Stimulated activated CD8-positive, alpha-beta memory T cell treated with anti-CD3 and anti-CD28 coated beads, Interleukin-4, amount 100 ng/mL, for 48 hours (primary cell): ENCODE measurements at places on chromosomes 16 and 17.

- no peak for DNase-seq
Observed at GRCh38 chr16:83051451-83051850, 424.7 kb downstream of the CDH13 start.

GRCh38 chr16:66568355-66568754 lies 2.1 kb downstream of the CMTM1 start:
- DNase-seq, result no peak

DNA sequence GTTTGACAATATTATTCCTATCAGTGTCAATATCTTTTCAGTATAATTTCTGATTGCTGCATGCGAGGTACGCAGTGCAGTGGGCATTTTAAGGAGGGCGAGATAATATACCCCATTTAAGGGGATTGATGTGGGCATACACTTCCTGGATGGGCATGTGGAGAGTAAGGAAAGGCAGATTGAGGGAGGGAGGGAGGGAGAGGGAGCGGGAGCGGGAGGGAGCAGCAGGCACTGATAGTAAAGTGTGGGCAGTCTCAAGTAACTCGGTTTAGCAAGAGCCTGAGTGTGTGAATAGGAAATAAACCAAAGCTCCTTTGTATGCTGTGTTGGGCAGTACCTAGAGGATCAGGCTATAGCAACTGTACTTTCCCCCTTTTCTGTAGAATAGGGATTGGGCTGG lies 5.1 kb downstream of the BPTF start:
- DNase-seq, result peak; percentile 10

DNA sequence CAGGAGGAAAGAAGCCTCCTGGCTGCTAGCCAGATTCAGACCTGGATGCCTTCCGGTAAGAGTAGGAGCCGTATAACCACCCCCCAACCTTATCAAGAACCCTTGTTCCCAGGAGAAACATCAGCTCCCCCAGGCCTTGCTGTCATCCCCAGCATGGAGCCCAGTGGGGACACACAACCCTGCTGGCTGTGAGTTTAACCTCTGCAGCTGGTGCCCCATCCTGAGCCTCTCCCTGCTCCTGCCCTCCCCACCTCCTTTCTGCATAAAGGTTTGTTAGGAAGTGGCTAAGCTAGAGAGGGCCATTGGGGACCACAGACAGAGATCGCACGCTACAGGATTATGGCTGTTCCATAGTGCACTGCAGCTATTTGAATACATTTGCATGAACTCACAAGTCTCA lies 55.5 kb upstream of the RPL38 start:
- DNase-seq, result no peak

- DNase-seq, result no peak
Observed at GRCh38 chr17:66498580-66498979, 196.2 kb downstream of the PRKCA start.

DNA sequence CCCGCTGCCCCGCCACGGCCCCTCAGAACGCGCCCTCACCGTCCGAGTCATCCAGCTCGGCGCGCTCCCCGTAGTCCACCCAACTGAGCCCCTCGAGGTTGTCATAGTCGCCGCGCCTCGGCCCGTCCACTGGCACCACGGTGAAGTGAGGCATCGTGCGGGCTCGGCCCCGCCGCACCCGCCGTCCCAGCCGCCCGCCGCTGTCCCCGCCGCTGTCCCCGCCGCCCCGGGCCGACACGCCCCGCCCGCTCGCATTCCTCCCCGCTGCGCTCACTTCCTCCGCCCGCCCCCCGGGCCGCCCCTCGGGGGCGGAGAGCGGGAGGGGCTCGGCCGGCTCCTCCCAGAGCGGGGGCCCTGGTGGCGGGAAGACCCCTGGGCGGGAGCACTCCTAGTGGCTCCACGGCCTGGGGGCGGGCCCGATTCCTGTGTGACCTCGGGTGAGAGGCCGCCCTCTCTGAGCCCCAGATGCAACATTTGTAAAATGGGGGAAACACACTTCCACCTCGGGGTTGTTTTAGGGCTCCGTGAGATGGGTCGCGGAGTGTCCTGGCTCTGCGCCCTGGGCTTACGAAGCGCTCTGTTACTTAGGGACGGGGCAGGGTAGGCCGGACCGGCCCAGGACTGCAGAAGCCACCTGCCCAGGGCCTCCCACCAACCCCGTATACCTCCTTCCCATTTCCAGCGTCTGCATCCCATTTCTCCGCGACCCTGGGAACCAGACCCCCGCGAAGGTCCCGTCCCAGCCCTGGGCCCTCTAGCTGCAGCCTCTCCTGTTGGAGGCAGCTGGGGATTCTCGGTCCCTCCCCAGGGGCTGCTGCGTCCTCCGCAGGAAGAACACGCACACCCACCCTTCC lies at the start of gene SLC12A4:
Gene SLC12A4 (minus strand): TSS at position 238 of the 854 bp plus-strand sequence. CDS start 84 bp downstream, at position 154.
- peak; percentile 94 for DNase-seq

DNA sequence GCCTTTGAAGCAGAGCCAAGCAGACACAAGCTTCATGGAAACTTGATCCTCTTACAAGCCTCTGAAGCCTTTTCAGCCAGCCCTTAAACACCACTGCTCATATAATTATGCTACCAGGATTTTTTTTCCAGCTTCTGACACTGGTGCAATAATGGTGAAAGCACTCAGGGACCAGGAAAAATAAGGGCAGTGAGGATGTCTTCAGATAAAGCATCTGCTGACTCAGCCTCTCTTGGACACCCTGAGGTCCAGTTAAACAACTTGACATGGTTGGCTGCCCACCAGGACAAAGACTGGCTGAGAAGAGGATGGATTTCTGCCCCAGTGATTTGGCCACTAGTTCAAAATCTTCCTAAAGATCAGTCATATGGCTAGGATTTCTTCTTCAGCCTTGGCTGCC lies 124.2 kb upstream of the N4BP1 start:
- no peak for DNase-seq

GRCh38 chr17:16433514-16433913 lies 18.1 kb downstream of the TRPV2 start:
- DNase-seq, result no peak

- DNase-seq, result no peak
Observed at GRCh38 chr16:83623892-83624291, 183.9 kb upstream of the HSBP1 start.

DNA sequence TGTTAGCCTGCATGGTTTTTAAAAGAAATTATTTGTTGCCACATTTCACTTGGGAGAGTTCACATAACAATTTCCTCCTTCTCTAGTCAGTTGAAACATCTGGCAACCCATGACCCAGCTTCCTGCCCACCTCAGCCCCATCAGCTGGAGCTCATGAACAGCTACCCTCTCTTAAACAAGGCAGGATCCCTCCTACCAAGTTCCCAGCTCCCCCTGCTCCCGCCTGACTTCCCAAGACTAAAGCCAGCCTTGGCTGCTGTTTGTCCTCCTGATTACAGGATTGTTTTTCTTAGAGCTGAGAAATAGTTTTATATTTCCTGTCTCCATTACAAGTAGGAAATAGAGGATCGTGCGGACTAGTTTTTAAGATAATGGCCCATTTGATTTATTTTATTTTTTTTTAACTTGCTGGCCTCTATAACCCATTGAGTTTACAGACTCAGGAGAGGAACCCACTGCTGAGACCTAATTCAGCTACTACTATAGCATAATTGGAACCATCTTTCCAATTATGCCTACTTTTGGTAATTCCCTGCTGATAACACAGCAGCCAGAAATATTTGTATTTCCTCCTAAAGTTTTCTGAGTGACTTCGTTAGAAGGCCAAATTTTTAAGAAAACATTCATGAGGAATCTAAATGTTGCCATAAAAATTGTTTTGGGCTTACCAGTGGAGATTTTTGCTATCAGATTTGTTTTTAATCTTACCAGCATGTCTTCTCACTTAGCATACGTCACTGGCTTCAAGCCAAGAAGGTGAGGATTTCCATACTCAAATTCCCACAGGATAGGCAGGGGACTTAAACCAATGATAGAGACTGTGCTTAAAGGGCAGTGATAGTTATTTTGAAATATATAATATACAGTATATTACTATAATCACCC lies 90.0 kb downstream of the ELAC2 start:
- DNase-seq, result no peak

DNA sequence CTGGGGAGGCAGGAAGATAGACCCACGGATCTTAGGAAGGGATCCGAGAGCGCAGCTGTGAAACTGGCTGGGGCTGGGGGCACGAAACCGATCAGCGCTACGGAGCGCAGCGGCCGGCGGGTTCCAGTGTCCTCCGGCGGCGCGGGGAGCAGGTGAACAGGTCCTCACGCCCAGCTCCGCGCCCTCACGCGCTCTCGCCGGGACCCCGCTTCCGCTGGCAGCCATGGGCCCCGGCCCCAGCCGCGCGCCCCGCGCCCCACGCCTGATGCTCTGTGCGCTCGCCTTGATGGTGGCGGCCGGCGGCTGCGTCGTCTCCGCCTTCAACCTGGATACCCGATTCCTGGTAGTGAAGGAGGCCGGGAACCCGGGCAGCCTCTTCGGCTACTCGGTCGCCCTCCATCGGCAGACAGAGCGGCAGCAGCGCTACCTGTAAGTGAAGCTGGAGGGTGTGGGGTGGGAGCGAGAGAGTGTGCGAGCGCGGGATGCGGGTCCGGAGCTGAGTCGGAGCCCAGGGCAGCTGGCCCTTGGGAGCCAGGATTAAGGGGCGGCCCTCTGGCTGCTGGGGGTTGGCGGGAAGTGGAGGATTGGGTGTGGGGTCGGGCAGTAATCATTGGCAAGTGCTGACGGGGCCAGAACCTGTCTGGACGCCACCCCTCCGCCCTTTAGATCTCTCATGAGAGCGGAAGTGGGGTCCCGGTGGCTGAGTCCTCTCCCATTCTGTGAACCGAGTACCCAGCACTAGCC lies 479 bp downstream of the ITGA3 start:
- peak; percentile 81 for DNase-seq

GRCh38 chr16:74298104-74298503 lies 1.5 kb downstream of the PSMD7 start:
- no peak for DNase-seq

DNA sequence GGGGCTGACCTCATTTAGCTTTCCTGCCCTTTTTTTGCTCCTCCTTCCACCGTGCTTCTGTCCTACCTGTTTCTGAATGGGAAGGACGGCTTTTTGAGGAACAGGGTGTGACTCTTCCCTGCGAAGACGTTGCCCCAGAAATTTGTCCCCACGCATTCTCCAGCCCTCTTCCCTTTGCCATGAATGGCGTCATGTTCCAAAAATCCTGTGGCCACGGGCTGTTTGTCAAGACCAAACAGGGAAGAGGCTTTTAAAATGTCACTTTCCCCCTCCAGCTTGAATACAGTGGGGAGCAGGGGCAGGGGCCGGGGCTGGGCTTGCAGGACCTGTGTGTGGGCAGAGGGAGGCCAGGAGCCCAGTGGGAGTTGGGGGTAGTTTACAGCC lies 13.9 kb downstream of the MPRIP start:
- DNase-seq, result no peak

DNA sequence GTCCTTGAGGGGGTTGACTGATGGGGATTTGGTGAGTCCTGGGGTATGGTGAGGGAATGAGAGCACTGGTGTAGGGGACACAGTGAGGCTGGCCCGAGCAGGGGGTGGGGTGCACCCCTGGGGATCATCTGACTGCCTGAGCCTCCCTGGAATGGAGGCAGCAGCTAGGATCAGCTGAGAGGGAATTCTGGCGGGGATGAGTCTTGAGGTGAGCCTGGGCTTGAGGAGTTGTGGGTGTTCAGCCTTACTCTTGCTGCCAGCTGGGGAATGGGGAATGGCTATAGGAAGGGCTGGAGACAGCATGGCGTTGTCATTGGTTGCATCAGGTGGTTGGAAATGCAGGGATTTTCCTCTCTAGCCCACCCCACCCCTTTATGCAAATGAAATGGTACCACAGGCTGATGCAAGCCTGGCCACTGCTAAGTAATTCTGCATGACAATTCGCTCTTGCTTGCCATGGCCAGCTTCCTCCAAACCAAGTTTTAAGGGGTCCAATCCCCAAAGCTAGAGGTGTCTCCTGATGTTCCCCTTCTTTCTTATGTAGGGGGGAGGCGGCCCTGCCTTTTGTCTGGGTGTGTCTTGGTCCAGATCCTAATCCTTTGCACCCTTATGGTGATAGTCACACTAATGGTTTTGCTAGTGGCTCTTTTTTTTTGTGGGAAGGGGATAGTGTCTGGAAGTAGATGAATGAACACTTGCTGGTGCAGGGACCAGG lies 7.5 kb downstream of the NFE2L1 start:
- DNase-seq, result peak; percentile 69

- peak; percentile 80 for DNase-seq
Observed at GRCh38 chr17:47850692-47851573, at the start of gene SP6. Gene SP6 (minus strand): TSS chr17:47851163. CDS start chr17:47848429, 2,734 bp downstream.

- no peak for DNase-seq
Observed at GRCh38 chr17:13598353-13599167, 3.2 kb downstream of the HS3ST3A1 start.

GRCh38 chr17:31550389-31551056 lies 159.0 kb downstream of the RAB11FIP4 start:
- DNase-seq, result no peak

DNA sequence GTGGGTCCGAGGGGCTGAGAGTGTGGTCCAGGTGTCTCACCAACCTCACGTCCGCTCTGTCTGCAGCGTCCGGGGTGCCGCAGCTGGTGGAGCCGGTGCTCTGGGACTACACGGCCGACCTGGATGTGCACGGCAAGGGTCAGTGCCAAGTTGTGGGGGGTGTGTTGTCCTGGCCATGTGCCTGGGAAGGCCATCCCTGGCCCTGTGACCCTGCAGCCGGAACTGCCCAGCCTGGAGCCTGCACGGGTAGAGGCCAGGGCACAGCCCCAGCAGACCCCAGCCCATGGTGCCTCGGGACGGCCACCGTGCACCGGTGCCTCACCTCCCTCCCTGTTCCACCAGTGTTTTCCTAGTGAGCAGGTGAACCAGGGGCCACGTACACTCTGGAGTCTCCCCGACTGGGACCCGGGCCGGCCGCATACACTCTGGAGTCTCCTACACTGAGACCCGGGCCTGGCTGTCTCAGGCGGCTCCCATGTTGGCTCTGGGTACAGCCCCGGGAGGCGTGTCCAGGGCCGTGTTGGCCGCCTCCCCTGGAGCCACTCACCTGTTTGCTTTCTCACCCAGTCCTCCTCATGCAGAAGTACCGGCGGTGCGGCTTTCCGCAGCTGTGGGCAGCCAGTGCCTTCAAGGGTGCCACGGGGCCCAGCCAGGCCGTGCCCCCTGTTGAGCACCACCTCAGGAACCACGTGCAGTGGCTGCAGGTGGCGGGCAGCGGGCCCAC lies 13.8 kb downstream of the CYBC1 start:
- DNase-seq, result no peak

GRCh38 chr16:68005211-68005610 lies 5.9 kb upstream of the DPEP2 start:
- no peak for DNase-seq

DNA sequence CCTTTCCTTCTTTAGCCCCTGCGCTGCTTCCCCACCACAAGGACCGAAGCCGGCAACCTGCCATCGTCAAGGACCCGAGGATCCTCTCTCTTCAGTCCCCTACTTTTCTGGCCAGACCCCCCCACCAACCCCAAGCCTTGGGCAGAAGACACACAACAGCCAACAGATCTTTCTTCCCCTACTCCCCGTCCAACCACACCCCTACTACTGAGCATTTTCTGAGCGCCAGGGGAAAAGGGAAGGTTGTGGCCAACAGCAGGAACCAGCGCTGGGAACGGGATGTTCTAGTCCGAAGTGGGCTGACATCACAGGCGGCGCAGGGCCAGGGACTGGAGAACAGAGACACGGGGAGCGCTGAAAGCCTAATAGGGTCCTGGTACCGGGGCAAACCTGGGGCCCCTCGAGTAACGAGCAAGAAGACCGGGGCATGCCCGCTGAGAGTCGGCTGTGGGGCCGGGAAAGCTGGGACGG lies 528 bp downstream of the PER1 start:
- DNase-seq, result peak; percentile 65
